ENCODE measurements at places on chromosomes 5 and 9. TPM values are rescaled to one million over a fixed set of nuclear protein-coding genes. Genes with fewer than 3 reads are reported as not detected.

- DNase-seq, result no peak
These were observed 4.6 kb upstream of the SLC9A3 start for GRCh38 chr5:528629-529511.

The RIGI gene
- 7.9 TPM for total RNA-seq

GRCh38 chr9:116939161-116939560 is 252.1 kb downstream of the TRIM32 start:
- no peak for DNase-seq

The CDC20B gene
- total RNA-seq, result not detected

All from Caco-2 (cell line).